OCI-LY7 (cell line): ENCODE measurements at places on chromosomes 16 and 17.

GRCh38 chr17:57682701-57683100 lies 62.4 kb downstream of the CCDC182 start:
- no peak for DNase-seq

DNA sequence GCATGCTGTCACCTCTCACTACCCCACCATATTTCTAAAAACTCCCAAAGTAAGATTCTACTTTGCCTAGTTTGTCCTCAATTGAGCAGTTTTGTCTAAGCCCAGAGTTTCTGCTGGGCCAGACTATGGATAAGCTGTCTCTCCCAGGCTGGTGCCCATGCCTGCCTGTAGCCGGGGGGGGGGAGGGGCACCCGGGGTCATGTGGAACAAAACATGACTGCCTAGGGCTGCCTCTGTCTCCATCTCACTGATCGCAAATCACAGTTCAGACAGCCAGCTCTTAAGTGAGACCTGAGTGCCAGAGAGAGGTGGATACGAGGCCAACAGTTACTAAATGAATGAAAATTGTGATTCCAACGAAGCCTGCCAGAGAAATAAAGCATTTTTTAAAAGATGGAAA lies 78.8 kb upstream of the RPRML start:
- no peak for DNase-seq

DNA sequence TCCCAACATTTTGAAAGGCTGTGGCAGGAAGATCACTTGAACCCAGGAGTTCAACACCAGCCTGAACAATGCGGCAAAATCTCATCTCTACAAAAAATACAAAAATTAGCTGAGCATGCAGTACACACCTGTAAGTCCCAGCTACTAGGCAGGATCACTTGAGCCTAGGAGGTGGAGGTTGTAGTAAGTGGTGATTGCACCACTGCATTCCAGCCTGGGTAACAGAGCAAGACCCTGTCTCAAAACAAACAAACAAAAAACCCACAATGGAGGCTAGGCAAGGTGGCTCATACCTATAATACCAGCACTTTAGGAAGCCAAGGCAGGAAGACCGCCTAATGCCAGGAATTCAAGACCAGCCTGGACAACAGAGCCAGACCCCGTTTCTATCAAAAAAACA lies 12.0 kb downstream of the APPBP2 start:
- no peak for DNase-seq

DNA sequence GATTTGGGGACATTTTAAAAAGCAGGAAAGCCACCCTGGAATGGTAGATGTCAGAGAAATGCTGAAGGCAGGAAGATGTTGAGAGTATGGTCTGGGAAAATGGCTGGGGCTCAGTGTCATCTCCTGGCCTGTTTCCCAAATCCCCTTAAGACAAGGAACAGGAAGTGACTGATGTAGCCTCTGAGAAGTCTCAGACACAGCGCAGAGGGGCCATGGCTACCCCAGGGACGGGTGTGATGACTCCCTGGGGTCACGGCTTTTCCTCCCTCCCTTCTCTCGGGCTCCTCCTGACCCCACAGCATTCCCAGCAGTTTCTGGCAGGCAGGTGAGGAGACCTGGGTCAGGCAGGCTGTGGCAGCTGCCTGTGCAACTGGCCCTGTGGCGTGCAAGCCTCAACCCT lies 45.4 kb downstream of the RAP1GAP2 start:
- DNase-seq, result no peak

- DNase-seq, result no peak
Measured at GRCh38 chr17:19253112-19253511, 15.9 kb downstream of the EPN2 start.

DNA sequence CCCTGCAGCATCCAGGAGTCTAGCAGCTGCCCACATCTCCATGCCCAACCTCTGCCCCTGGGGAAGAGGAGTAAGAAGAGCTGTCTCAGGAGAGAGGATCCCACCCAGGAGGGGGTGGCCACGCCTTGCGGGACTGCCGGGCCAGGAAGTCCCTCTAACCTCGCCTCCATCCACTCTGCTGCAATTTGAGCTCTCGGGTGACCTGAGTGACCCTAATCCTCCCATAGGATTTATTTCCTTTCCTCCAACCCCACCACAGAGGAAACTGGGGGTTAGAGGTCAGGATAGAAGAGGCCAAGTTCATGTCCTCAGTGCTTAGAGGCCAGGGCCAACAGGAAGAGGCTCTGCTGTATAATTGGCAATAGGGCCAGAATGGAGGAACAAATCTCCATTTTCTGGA lies 22.6 kb upstream of the NGFR start:
- DNase-seq, result no peak

GRCh38 chr16:76194616-76195015 lies 82.6 kb upstream of the CNTNAP4 start:
- no peak for DNase-seq
